Renal cortical epithelial cell (primary cell): ENCODE measurements at places on chromosomes 2 and 18. TPM values are rescaled to one million over a fixed set of nuclear protein-coding genes. Genes with fewer than 3 reads are reported as not detected.

The GCKR gene
- total RNA-seq: 1.4 and 1.6 TPM in 2 replicates

- DNase-seq: no peak
Measured at GRCh38 chr2:48219555-48220436, 310.2 kb upstream of the STON1 start.

The MGAT4A gene
- total RNA-seq: 8.7 and 41.6 TPM in 2 replicates

The NOL4 gene
- 0.25 and 0.52 TPM in 2 replicates for total RNA-seq

DNA sequence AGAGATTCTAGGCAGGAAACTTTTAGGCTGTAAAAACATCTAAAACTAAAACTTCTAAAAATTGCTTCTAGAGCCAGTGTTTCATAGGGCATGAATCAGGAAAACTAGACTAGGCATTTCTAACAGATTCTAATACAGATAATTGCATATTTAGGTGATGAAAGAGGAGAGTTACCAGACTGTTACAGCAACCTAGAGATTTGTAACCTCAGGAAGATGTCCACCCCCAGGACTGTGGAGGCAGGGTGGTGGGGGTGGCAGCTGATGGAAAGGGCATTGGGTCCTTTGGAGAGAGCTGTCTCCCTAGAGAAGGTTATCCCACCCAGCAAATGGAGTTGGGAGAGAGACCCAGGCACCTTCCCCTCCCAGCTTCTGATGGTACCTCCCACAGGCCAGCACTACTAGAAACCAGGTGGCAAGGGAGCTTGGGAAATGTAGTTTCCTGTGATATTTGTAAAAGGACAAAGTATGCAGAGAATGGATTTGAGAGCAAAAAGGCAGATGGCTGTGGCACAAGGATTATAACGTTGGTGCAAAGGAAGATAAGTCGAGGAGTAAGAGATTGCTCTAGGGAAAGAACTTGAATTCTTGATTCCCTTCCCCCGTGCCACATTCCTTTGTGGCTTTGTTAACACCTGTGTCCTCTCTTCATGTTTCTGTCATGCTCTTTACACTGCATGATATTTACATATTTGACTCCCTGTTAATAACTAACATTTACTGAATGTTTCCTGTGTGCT is 75.6 kb upstream of the MGAT5 start:
- no peak for DNase-seq

The C18orf63 gene
- total RNA-seq: not detected in 2 replicates

The ALK gene
- total RNA-seq: not detected in 2 replicates

The SERPINB12 gene
- not detected in 2 replicates for total RNA-seq

The MCEE gene
- total RNA-seq: 5.5 and 6.6 TPM in 2 replicates

The APLF gene
- total RNA-seq: 8.5 and 11.8 TPM in 2 replicates

The DNAJC5G gene
- not detected in 2 replicates for total RNA-seq

DNA sequence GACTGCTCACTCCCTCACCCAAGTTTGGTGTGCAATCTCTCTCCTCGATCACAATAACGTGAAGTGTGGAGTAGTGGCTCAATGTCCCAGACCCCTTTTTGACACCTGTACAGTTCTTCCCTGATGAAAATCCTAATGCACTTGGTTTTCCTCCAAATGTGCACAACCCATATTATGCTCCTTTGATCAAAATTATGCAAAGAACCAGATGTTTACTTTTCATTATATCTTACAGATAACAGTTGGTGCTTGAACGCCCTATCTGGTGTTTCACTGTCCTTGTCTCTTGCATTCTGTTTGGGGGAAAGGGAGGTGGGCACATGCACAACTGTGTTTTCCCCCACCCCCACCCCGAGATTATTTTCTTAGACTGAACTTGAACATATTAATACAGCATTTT is 85.0 kb upstream of the CREB1 start:
- no peak for DNase-seq

GRCh38 chr2:10527585-10527984 is 79.5 kb upstream of the ODC1 start:
- no peak for DNase-seq
